ENCODE measurements at places on chromosomes 2 and 18.

GRCh38 chr18:34543356-34543755 is 166.7 kb upstream of the DTNA start:
- DNase-seq = no peak

GRCh38 chr2:86068136-86068588 is 37.5 kb downstream of the POLR1A start:
- DNase-seq = peak; percentile 38

DNA sequence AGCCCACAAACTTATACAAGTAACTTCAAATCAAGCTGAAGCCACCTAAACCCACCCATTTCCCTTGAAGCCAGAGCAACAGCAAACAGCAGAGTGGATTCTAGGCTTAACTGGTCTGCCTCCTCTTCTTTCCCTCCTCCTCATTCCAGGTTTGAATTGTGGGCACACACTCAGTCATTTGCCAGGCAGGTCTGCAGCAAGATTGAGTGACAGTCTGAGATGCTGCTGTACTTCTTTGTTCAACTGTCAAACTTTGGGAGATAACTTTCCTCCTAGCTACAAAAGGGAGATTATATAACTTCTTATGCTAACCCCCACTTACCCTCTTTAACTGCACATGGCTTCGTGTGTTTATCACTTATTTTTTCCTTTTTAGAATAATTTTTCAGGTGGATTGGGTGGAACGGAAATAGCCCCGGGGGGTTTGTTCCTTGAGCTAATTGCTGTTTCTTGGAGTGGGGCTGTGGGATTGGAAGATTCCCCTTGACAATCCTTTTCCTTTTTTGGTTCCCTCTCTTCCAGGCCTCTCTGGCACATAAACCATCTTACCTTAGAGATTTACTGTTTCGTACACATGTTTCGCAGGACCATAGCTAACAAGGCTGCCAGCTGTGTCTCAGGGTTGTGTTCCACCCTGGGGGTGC is 55.0 kb downstream of the RNF144A start:
- no peak for DNase-seq

DNA sequence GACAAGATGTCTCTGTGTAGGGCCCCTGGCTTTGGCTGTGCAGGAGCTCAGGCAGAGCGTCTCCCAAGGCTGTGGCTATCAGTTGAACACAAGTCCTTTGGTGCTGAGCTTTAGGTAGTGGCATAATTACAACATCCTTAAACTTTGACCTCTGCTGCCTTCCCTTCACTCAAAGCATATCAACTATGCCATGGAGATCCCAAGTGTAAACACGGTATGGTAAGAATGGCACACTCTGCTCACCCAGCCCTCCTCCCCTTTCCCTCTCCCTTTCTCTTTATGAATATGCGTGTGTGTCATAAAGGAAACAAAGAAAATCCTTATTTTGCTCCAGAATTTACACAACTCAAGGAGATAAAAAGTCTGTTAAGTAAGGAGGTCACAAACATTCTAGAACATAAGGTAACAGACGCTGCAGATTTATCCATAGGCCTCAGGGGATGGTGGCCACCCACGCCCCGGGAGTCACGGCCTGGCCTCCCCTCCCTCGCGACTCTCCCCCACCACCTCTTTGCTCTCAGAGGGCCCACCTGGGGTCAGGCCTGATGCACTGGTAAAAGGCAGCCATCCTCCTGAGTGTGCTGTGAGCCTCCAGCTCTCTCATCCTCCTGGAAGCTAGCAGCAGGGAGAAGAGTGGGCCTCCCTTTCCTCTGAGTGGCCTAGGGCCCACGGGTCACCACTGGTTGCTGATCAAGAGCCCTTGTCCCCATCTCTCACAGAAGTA is 67.3 kb downstream of the CRACDL start:
- no peak for DNase-seq

DNA sequence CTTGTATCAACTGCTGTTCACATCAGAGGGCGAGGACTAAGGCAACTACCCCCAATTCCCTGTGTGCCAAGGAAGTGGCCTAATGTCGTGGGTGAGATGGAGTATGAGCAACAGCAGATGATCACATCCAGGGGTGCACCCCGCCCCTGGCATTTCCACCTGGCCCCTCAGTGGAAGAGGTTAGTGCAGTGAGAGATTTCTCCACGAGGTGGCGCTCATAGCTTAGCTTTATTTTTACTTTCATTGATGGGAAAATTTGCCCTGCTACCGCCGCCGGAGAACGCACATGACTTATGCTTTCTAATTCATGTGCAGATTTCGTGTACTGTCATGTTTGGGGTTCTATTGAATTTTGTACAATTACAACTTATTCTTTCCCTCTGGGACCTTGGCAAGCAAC is 470.6 kb upstream of the MEX3C start:
- peak; percentile 30 for DNase-seq

DNA sequence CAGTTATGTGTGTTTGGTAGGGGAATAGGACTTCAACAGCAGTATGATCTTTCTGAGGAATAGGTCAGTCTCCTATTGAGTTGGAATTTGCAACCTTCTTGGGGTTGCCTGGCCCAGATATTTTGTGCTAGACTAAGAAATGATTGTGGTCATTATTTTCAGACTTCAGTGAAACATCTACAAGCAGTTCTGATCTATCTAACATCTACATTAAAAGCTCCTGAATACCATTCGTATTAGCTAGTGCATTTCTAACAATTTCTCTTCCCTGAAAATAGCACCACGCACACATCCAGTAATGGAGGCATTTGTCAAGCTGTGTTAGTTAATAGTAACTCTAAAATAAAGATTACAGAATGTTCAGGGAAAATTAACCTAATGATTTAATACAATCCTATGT is 179.3 kb downstream of the FIGN start:
- DNase-seq = no peak

DNA sequence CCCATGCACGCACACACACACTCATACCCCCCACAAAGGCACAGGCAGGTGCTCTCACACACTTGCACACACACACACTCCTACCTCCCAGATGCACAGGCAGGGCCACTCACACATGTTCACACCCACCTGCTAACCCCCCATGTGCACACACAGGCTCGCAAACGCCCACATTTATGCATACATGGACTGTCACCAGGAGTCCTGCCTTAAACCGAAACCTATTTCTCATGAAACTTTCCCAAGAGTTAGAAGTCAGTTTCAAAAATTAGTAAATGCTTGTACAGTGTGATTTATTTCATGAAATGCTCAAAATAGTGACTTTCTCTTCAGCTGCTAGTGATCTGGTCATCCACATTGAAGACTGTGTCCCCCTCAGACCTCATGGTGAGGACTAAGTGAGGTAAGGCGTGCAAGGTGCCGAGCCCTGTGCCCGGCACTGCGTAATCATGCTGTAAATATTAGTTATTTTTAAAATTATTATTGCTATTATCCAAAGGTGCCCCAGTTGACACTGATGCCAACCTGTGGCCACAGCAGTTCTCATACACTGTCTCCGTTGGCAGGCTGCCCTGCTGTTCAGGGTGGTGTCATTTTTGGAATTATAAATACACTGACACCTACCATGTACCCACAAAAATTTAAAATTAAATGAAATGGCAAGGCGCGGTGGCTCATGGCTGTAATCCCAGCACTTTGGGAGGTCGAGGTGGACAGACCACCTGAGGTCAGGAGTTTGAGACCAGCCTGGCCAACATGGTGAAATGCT is 12.4 kb downstream of the CNNM4 start:
- DNase-seq = peak; percentile 57

DNA sequence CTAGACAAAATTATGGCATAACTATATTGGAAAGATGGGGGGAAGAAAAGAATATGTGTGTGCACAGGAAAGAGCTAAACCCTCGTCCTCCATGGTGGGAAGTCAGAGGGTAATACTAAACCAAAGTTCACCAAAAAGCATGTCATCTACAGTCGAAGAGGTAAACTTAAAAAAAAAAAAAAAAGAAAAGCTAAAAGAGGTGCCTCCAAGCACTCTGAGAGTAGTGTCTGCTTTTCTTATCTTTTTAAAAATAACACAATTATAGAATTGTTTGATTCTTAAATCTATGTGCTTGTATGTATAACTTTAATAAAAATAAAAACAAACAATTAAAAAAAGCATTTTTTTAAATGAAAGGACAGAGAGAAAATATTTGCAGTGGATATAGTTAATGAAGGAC is 77.3 kb upstream of the MYCN start:
- DNase-seq = no peak

GRCh38 chr18:48887905-48888772 is 62.6 kb downstream of the SMAD7 start:
- DNase-seq = no peak

DNA sequence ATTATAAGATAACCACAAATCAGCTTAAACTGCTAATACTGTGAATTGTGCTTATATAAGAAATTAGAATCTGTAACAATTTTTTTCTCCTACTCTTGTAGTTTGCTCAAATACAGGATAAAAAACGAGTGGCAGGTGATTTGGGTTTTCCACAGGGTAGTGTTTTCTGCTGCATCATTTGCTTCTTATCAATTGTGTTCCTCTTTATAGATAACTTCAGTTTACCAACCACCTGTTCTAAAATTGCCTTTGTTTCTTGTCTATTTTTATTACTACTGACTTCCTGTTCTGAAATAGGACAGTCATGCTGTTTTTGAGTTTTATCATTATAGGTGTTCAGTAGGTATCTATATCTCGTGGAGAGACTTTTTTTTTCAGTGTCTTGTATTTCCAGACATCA is 56.9 kb downstream of the MFSD6 start:
- DNase-seq = no peak

DNA sequence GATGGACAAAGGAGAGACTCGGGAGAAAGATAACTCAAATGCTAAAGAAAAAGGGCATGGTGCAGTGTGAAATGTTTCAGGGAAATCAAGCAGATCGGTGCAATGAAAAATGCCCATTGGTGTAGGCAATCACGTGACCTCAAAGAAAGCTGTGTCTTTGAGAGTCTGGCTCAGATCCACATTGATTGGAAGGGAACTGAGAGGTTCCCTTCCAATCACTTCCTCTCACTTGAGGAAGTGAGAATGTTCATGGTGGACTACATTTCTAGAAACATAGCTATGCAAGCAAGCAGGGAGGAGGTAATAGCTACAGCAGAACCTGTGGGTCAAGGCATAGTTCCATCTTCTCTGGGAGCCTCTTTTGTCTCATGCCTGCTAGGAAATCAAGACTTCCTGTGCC is 187.4 kb downstream of the LPIN1 start:
- DNase-seq = no peak

DNA sequence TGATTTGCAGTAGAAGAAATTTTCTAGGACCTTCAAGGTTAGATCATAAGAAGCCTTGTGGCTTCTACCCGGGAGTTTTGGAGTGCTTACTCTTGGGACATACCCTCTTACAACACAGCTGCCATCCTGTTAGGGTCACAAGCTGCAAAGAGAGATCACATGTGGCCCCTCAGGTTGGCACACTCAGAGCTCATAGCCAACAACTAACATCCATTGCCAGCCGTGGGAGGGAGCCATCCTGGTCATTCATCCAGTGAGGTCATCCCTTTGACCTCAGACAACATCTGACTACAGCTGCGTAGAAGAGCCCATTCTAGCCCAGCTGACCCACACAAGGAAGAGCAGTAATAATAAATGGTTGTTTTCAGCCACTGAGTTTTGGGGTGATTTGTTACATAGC is 76.9 kb upstream of the NABP1 start:
- DNase-seq = no peak

DNA sequence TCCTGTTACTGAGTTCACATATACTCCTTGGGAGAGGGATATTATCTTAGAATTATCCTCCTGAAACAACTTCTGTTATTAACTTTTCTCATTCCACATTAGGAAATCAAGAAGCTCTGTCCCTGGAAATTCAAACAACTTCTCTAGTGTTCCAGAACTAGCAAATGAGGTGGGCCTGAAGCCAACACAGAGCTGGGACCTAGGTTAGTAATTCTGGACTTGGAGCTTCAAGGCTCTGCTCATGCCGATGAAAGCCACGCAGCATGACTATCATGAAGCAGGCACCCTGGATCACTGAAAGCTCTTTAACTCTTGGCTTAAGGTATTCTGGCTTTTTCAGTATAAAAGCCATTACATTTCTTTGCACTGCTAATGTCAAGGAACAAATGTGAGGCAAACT is 242.7 kb downstream of the TGIF1 start:
- DNase-seq = no peak

- no peak for DNase-seq
Measured at GRCh38 chr18:58870130-58870529, 5.5 kb downstream of the ZNF532 start.

DNA sequence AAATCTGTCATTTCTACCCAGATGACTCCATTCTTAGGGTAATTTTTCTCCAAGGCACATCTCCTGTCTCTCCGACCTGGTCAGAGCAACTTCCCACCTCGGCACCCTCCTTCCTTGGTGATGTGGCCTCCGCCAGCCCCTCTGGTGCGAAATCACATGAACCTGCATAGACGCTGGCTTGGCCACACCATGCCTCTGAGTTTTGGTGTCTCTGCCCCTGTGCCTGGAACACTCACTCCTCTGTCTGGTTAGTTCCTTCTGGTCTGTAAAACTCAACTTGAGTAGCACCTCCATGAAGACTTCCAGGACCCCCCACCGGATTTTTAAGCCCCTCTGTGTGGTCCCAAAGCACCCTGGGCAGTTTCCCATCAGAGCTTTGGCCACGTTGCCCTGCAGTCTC is 83.2 kb upstream of the OTOS start:
- DNase-seq = no peak

- no peak for DNase-seq
Measured at GRCh38 chr2:155404433-155405002, 706.0 kb downstream of the KCNJ3 start.

GRCh38 chr2:239152239-239152915 is 248.4 kb downstream of the HDAC4 start:
- DNase-seq = no peak

DNA sequence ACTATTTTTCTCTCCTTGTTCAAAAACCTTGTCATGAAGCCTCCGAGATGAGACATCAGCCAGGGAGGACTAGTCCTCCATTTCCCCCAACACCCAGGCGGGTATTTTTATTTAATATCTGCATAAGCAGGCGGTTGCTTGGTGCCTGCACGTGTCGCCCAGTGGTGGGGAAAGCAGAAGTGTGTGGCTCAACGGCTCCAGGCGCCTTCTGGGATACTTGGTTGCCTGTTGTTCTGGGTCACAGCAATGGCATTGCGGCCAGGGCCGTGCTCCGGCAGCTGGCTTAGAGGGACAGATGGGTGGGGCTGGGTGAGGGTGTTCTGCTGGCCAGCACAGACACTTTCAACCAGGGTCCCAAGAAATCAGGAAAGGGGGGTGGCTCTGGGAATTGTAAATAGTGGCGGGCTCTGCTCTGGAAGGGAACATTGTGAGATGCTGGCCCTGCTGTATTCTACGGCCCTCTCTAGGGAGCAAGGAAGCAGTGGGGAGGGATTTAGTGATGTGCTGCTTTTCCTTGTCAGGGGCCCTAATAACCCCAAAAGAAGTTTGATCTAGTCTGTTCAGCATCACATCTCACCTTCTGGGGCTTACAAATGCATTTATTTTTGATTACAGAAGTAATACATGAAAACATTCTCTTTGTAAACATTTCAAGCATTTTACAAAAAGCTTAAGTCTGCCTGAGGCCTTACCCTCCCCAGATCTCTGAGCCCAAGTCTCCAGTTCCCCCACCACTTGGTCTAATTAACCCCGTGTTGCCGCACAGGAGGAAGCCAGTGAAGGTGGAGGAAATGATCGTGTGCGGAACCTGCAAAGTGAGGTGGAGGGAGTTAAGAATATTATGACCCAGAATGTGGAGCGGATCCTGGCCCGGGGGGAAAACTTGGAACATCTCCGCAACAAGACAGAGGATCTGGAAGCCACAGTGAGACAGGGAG is 1.1 kb downstream of the VAMP8 start:
- DNase-seq = peak; percentile 20

- no peak for DNase-seq
Measured at GRCh38 chr2:175414882-175415487, 233.5 kb upstream of the ATP5MC3 start.

Measured in activated naive CD4-positive, alpha-beta T cell treated with Interleukin-2 at 50 U/mL for 16 hours (primary cell).